ENCODE measurements at places on chromosomes 6 and 20.

- no peak for DNase-seq
These were observed 140.3 kb downstream of the SMOC2 start for GRCh38 chr6:168581236-168581635.

- no peak for DNase-seq
These were observed 75.8 kb downstream of the CEP162 start for GRCh38 chr6:84151669-84152068.

- peak; percentile 74 for DNase-seq
These were observed 35.1 kb upstream of the BTN3A2 start for GRCh38 chr6:26329763-26330511.

DNA sequence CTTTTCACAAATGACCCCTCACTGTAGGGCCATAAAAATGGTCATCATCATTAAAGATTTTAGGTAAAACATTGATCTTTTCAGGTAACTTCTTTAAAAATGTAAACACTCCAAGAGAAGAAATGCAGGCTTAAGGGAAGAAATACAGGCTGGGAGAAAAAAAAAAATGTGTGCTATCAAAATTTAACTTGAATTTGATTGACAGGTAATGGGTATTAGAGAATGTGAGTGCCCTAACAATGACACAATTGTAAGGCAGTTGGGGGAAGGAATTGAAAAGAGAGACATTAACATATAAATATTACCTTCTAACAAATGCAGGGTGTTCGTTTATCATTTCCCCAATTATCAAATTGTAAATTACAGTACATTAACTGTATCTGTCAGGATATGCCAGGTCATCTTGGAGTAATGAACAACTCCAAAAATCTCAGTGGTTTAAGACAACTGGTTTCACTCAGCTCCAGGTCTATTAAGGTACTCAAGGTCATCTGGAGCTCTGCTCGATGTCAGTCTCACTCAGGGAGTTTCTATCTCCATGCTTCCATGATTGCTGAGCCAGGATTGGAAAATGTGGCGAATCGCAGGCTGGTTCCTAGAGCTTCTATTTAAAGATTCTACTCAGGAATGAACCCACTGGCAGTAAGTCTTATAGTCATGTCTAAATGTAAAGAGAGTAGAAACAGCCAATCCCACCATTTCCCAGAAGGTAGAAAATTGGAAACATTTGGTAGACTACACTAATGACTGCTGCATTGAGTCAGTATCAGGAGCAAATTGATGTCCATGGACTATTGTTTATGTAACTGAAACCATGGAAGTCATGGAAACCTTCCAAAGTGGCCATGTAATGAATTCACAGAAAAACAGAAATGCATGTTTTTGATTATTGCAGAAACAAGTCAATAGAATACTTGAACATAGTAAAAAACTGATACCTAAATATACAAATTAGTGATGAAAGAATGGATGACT lies 55.6 kb downstream of the FRK start:
- no peak for DNase-seq

- DNase-seq: peak; percentile 21
These were observed 18.1 kb downstream of the BPI start for GRCh38 chr20:38321959-38322598.

DNA sequence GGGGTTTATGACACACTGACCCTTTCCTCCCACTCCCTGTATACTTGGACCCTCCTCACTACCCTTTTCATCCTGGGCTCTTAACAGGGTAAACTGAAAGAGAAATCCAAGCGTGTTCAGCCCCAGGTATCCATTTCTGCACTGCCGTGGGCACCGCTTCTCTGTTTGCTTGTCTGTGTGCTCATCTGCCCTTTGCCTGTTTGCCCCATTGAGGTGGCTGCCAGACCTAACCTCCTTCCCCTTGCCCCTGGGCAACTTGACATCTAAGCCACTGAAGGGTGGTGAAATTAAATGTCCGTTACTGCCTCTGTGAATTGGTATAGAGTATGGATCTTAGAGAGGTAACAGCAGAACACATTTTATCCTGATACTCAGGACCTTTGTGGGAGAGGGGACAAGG lies 38.7 kb downstream of the ACSS2 start:
- DNase-seq: no peak

DNA sequence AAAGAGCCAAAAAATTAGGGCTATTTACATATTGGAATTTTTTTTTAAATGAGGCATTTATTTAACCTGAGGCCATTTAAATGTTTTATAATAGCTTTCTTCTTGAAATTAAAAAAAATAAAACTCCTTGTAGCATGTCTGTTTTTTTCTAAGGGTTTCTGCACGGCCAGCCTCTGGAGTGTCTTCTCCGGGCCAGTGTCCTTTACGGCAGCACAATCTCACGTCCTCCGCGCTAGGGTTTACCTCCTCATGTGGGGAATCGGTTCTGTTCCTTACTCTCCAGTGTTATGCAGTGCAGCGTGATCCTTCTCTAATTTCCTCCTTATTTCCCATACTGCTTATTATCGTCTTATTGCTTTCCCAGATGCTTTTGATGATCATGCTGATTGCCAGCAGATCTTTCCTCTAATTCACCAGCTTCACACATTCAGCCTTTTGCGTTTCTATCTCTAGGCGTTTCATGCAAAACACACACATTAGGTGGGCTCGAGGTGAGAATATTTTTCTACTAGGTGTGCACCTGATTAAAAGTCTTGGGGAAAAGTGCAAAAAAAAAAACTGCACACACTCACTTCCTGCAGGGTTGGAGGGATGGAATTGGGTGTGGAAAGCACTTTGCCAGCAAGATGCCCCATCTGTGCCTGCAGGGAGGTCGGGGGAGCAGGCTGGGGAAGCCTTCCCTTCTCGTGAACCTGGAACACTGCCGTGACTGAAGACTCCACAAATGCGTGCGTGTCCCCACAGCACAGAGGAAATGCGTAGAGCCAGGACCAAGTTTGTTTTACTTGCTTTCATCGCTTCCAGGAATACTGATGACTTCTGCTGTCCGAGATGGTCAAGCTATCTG lies 56.1 kb downstream of the PSMG4 start:
- DNase-seq: no peak

- no peak for DNase-seq
These were observed 33.4 kb upstream of the PRND start for GRCh38 chr20:4688305-4688704.

DNA sequence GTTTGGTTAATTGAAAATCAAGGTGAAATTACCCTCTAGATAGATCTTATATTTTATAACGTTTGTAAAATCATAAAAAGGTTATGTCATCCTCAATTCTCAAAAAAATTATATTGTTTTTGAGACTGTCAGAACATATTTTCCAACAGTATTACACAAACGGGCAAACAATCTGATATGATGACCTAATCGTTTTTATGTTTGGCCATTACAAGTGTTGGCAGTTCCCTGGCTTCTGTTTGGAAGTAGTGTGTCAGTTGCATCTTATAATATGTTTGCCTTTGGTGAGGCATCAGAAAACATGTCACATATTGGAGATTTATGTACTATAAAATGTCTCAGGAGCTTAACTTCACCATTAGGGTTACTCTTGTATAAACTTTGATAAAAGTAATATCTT lies 308.1 kb upstream of the EPHA7 start:
- no peak for DNase-seq

- DNase-seq: no peak
These were observed 15.1 kb upstream of the SNRPB start for GRCh38 chr20:2485661-2486060.

- no peak for DNase-seq
These were observed 350.9 kb upstream of the HSF2 start for GRCh38 chr6:122048570-122048969.

- no peak for DNase-seq
These were observed 22.2 kb downstream of the RNF24 start for GRCh38 chr20:3993109-3993508.

DNA sequence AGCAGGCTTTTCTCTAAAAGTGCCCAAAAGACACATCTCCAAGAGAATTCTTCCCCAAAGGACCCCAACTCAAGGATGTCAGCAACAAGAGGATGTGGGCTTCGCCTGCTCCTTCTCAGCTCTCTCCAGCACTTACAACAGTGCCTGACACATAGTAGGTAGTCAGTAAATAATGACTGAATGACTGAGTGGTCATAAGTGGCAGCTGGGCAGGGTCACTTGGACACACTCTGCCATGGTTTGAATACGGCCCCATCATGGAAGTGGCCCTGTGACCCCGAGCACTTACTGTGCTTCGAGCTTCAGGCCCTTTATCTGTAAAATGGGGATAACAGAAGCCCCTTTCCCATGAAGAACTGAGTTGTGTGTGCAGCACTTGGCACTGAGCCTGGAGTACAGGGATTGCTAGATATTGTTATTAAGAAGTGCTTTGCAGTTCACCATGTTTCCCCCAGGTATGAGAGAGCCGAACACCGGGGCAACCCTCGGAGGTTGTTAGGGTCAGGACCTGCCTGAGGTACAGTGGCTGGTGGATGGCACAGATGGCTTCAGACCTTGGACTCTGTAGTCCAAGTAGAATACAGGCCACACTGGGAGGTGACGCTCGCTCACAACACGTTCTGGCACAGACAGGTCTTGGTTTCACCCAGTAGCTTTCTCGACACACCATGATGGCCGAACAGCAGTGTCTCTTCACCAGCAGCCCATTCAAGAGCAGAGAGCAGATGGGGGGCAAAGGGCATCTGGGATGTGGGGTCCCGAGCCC lies 56.0 kb downstream of the NOL4L start:
- no peak for DNase-seq

DNA sequence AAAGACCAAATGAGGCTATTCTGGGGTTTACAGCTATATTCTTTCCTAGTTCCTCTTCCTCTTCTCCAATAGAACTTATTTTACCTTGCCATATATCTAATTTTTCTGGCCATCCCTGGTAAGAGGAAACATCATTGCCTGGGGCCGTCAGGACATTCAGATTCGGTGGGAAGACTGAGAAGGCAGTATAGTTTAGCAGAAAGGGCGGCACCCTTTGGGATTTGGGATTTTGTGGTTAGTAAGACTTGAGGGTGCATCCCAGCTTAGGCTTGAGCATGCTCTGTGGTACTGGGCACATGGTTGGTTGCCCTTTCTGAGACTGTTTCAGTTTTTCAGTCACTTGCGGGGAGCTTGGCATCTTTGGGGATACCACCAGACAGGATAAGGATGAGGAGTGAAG lies 21.1 kb downstream of the SCUBE3 start:
- no peak for DNase-seq

All from NCI-H510A treated with DMSO at 0.1 percent for 48 hours (cell line).